Immature natural killer cell (primary cell): ENCODE measurements at places on chromosomes 3 and 15. TPM values are rescaled to one million over a fixed set of nuclear protein-coding genes. Genes with fewer than 3 reads are reported as not detected.

DNA sequence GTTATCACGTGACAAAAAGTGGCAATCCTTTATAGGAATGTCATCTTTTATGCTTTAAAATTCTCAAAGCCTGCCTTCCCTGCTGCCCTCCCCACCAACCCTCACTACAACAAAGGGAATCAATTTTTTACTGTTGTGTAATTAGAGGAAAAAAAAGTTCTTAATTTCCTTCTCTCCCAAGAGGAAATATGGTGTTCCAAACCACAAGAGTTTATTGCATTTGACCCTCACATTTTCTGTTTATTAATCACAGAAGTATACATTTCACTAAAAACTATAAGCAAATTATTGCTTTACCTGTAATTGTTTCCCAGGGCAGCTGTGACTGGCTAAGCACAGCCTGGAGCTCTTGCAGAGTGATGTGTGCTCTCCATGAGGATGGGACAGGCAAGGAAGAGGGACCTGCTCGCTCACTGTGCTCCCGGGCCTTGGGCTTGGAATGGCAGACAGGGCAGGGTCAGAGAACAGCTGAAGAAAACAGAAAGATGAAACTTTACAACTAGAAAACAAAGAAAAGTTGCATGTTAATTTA lies 31.3 kb upstream of the ATP10A start:
- H3K4me1 ChIP-seq = no peaks in the 10 kb centered on the region
- H3K36me3 ChIP-seq = no peaks in the 10 kb centered on the region
- H3K4me3 ChIP-seq = no peak overlapping the region

DNA sequence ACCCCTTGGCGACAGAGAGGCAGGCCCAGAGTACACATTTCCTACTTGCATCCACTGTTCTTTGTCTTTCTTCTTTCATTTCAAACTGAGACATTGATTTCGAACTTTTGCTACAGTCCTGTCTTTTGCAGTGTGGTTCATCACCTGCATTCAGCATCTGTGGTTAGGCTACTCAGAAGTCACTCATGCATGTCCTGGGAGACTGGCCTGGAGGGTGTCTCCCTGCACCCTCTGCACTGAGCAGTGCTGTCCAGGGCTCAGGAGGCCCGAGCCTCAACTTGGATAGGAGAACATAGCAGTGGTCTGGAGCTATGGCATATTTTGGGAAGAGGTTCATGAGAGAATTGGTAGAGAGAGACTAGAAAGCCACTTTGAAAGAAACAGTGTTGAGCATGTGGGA lies 240.2 kb upstream of the TPRG1 start:
- no peak overlapping the region for H3K27ac ChIP-seq
- DNase-seq = no peak
- no peaks in the 10 kb centered on the region for H3K4me1 ChIP-seq
- no peak overlapping the region for H3K4me3 ChIP-seq

GRCh38 chr3:177554895-177555759 lies 357.8 kb upstream of the TBL1XR1 start:
- H3K4me3 ChIP-seq = peak overlapping the region; percentile 45
- no peaks in the 10 kb centered on the region for H3K36me3 ChIP-seq
- DNase-seq = peak; percentile 20
- H3K27me3 ChIP-seq = peaks cover 3% of the 10 kb centered on the region
- peak overlapping the region; percentile 32 for H3K27ac ChIP-seq

DNA sequence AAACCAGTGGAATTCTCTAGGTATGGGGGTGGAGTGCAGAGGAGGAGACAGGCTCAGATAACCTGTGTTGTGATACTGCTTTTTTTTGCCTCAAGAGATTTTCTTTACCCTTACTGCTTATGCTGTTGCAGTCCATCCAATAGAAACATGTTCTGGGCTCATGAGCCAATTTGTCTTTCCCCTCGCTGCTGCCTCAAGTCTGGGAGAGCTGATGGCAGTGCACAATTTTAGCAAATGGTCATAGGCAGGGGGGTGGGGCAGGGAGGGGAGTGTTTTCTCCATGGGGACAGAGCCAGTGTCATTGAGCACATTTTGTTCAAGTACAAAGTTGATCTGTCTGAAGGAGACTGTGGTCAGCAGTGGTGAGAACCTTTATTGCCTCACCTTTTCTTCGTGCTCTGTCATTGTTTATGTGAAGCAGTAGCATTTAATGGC lies 134.9 kb downstream of the MBNL1 start:
- H3K36me3 ChIP-seq = peaks cover 4% of the 10 kb centered on the region
- peaks cover 99% of the 10 kb centered on the region for H3K4me1 ChIP-seq
- H3K4me3 ChIP-seq = peak overlapping the region; percentile 62
- DNase-seq = no peak
- H3K27me3 ChIP-seq = peaks cover 2% of the 10 kb centered on the region
- H3K27ac ChIP-seq = peak overlapping the region; percentile 89

- no peaks in the 10 kb centered on the region for H3K4me1 ChIP-seq
- H3K27ac ChIP-seq = no peak overlapping the region
- H3K4me3 ChIP-seq = no peak overlapping the region
- H3K36me3 ChIP-seq = no peaks in the 10 kb centered on the region
- DNase-seq = no peak
Measured at GRCh38 chr3:2465842-2466241, 367.2 kb downstream of the CNTN4 start.

DNA sequence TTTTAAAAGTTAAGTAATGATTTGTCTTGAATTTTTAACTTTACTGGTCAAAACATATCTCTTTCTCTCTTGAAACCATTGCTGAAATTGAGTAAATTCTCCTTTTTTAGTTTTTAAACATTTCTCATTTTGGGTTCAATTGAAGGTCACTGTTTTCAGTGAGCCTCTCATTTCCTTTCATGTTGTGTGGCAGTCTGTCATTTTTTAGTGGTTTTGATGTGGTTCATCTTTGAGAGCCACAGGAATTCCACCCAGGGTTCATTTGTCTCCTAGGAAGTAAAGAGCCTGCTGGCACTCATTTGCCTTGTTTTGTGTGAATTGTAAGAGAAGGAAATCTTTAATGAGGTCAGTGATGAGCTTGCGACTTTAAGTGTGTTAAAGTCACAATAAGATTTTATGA lies 10.4 kb downstream of the CLDN11 start:
- peaks cover 6% of the 10 kb centered on the region for H3K4me1 ChIP-seq
- H3K4me3 ChIP-seq = no peak overlapping the region
- DNase-seq = no peak
- H3K27me3 ChIP-seq = peaks cover 2% of the 10 kb centered on the region
- no peak overlapping the region for H3K27ac ChIP-seq

GRCh38 chr3:110243081-110243480 lies 828.5 kb upstream of the NECTIN3 start:
- no peak overlapping the region for H3K4me3 ChIP-seq
- H3K4me1 ChIP-seq = no peaks in the 10 kb centered on the region
- H3K27me3 ChIP-seq = peaks cover 3% of the 10 kb centered on the region
- DNase-seq = no peak
- no peaks in the 10 kb centered on the region for H3K36me3 ChIP-seq

DNA sequence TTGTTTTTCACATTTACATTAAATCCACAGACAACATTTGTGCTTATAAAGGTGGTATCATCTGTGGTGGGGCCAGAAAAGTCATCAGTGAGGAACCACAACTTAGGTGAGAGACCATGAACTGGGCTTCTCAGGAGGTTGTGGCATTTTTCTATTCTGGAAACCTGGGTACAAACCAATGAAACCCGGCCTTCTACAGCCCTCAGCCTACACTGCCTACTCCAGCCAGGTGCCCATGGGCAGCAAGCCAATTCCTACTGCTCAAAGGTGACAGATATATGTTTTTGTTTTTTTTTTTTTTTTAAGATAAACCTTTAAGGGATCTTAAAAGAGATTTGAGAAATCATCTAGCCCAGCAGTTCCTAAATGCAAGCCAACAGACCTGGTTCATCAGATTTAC lies 20.3 kb downstream of the SPG21 start:
- peaks cover 37% of the 10 kb centered on the region for H3K36me3 ChIP-seq
- H3K27me3 ChIP-seq = no peaks in the 10 kb centered on the region
- no peak for DNase-seq
- no peak overlapping the region for H3K27ac ChIP-seq

DNA sequence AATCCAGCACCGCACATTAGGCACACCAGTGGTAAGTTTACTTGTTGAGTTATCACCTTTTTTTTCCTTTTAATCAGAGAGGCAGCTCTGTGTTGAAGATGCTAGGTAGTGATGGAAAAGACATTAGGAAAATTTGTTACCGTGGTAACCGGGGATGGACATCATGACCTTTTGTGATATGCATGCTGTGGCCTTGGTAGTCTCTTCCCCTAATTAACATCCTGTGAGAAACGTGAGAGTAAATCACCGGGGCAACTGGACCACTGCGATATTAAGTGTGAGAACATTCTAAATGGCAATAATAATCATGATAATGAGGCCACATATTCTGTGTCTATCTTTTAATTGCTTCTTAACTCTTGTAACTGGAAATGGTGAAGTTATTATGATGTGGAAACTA lies 362.0 kb downstream of the CACNA2D3 start:
- no peaks in the 10 kb centered on the region for H3K4me1 ChIP-seq
- H3K36me3 ChIP-seq = no peaks in the 10 kb centered on the region
- DNase-seq = no peak
- H3K27ac ChIP-seq = no peak overlapping the region
- H3K4me3 ChIP-seq = no peak overlapping the region

DNA sequence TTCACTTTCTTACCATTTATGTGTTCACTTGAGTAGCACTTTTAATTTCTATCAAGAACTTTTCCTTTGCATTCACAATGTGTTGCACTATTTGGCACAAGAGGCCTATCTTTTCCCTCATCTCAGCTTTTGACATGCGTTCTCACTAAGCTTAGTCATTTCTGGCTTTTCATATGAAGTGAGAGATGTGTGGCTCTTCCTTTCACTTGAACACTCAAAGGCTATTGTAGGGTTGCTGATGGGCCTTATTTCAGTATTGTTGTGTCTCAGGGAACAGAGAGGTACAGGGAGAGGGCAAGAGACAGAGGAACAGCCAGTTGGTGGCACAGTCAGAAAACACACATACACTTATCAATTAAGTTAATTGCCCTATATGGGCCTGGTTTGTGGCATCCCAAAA lies 127.4 kb upstream of the MLF1 start:
- H3K27me3 ChIP-seq = no peaks in the 10 kb centered on the region
- DNase-seq = no peak
- H3K4me1 ChIP-seq = no peaks in the 10 kb centered on the region
- no peak overlapping the region for H3K27ac ChIP-seq
- H3K4me3 ChIP-seq = no peak overlapping the region
- no peaks in the 10 kb centered on the region for H3K36me3 ChIP-seq

- no peak for DNase-seq
- no peak overlapping the region for H3K27ac ChIP-seq
- H3K27me3 ChIP-seq = peaks cover 2% of the 10 kb centered on the region
- H3K36me3 ChIP-seq = no peaks in the 10 kb centered on the region
- H3K4me3 ChIP-seq = no peak overlapping the region
- H3K4me1 ChIP-seq = no peaks in the 10 kb centered on the region
Measured at GRCh38 chr3:74214286-74214685, 400.2 kb downstream of the CNTN3 start.

GRCh38 chr3:159182961-159183360 lies 381.1 kb downstream of the MFSD1 start:
- H3K36me3 ChIP-seq = no peaks in the 10 kb centered on the region
- no peak overlapping the region for H3K27ac ChIP-seq
- no peaks in the 10 kb centered on the region for H3K27me3 ChIP-seq
- H3K4me3 ChIP-seq = no peak overlapping the region
- no peaks in the 10 kb centered on the region for H3K4me1 ChIP-seq
- no peak for DNase-seq

- H3K27ac ChIP-seq = no peak overlapping the region
- no peak overlapping the region for H3K4me3 ChIP-seq
- H3K4me1 ChIP-seq = no peaks in the 10 kb centered on the region
Measured at GRCh38 chr3:8387571-8387970, 114.1 kb upstream of the LMCD1 start.

DNA sequence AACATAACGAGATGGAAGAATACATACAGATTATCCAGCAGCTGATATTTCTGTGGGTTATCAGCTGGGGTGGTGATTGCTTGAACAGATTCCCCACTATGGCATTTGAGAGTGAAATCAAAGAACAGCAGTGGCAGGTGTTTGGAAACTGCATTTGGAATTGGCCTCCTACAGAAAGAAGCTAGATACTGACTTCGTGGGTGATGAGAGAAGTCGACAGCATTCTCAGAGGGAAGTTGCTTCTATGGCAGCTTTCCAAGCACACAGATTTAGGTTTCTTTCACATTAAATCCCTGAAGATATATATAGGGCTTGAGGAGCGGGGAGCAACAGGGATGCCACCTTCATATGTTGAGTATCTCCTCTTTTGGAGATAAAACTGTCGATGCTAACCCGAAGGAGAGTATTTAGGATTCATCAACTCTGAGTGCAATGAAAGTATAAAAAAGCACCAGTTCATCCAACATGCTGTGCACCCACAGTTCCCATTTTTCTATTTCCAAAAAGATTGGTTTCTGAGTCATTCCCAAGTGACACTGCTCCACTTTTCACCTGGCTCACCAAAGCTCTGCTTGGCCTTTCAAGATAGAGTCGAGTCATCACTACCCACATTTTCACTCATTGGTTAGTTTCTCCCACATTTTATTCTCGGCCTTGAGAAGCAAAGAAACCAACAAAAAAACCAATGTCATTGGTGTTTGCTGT lies 579.8 kb upstream of the SUCLG2 start:
- H3K27me3 ChIP-seq = no peaks in the 10 kb centered on the region
- H3K27ac ChIP-seq = no peak overlapping the region
- no peak overlapping the region for H3K4me3 ChIP-seq
- DNase-seq = no peak
- H3K36me3 ChIP-seq = no peaks in the 10 kb centered on the region

DNA sequence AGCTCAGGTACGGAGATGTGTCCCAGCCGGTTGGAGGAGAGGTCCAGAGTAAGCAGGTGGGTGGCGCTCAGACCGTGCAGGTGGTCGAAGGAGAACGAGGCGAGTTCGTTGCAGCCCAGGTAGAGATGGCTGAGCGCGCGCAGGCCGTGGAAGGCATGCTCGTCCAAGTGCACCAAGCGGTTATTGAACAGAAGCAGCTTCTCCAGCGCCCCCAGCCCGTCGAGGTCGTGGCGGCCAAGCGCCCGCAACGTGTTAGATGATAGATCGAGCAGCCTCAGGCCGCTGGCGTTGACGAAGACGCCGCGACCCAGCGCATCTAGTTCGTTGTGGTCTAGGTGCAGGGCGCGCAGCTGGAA lies 648 bp downstream of the AMIGO3 start:
- H3K4me1 ChIP-seq = peaks cover 43% of the 10 kb centered on the region
- H3K4me3 ChIP-seq = peak overlapping the region; percentile 93
- peak overlapping the region; percentile 80 for H3K27ac ChIP-seq
- H3K36me3 ChIP-seq = no peaks in the 10 kb centered on the region
- peaks cover 8% of the 10 kb centered on the region for H3K27me3 ChIP-seq
- DNase-seq = no peak

- H3K4me1 ChIP-seq = peaks cover 19% of the 10 kb centered on the region
- H3K27ac ChIP-seq = no peak overlapping the region
- no peak overlapping the region for H3K4me3 ChIP-seq
- no peak for DNase-seq
- H3K36me3 ChIP-seq = no peaks in the 10 kb centered on the region
- H3K27me3 ChIP-seq = peaks cover 7% of the 10 kb centered on the region
Measured at GRCh38 chr3:175346573-175347356, 487.6 kb downstream of the NAALADL2 start.

The C2CD4B gene
- polyA plus RNA-seq = not detected

The TMIE gene
- polyA plus RNA-seq = not detected

The ACKR4 gene
- 0.12 TPM for polyA plus RNA-seq

The HHLA2 gene
- not detected for polyA plus RNA-seq

The GPR62 gene
- not detected for polyA plus RNA-seq
